Fibroblast of the aortic adventitia (primary cell): ENCODE measurements at places on chromosomes 11 and 22.

GRCh38 chr11:73359341-73359740 is 16.9 kb upstream of the RELT start:
- peak; percentile 45 for DNase-seq

DNA sequence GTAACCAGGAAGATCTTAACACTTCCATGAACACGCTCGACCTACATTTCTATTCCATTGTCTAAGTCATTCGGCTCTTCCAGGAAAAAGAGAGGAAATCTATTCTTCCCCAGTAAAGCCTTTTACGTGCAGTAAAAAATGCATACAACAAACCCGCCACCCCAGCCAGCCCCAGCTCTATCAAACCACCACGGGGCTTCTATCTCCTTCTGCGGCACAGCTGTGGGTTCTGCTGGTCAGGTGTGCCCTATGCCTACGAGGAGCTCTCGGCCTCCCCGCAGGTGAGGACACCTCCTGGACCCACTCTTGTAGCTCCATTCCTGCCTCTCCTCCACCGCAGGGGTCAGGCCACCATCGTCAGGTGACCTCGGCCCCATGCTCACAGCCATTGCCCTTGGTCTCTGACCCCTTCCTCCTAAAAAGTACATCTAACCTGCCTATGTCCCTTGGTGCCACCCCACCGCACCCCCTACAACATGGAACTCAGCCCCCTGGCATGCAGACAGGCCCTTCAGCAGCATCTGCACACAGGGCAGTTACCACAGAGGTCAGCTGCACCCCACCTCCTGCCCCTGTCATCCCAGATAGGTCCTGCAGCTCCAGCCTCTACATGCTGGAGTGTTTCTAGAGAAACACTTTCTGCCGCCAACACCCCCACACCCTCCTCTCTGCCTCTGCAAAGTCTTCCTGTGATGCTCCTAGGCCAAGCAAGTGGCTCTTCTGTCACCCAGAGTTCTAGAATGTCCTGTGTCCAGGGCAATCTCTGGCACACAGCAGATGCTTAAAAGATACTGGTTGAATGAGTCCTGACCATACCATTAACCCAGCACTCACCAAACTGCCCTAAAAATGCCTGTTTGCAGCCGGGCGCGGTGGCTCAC is 3.1 kb downstream of the DEAF1 start:
- no peak for DNase-seq

DNA sequence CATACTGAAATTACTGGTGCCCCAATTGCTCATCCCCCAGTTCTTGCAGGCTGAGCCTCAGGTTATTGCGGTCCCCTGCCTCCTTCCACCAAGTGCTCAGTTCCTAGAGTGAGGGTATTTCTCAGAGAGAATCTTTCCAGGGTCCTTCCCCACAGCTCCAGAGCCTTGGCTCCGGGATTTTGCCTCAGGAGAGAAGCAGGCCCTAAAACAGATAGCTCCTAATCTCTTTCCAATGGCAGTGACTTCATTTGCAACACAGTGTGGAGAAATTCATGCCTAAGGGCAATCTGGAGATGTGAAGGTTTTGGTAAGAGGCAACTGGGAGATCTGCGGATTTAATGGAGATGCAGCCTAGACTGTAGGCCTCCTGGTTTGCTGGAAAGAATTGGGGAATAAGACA is 2.9 kb downstream of the NF2 start:
- no peak for DNase-seq

DNA sequence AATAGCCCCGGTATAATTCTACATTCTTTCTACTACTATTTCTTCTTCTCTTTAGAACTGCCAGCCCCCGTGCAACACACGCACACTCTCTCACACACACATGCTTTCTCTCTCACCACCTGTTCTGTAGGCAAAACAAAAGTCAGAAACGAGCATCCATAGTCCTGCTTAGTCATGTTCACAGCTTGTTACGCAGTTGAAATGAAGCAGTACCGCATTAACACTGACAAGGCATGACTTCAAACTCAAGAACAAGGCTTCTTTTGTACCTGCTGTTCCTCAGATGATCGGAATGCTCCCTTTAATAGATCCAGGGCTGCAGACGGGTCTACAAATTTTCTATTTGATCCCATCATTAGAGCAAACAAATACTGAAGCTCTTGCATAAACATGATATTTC is 42.2 kb downstream of the USP28 start:
- DNase-seq, result no peak

DNA sequence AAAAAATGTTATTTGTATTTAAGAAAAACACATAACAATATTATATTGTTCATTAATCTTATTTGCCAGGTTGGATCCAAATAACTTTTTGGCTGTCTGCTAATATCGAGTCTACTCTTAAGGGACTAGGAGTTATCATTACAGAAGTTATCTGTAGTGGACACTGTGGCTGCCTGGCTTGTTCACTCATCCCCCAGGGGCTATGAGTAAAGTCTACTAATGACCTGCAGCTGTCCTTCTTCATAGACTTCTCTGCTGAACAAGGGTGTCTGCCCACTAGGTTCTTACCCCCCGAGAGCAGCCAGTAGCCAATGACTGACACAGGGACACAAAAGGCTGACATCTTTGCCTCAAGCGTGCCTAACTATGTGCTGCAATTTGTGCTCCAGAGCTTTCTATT is 69.7 kb downstream of the APIP start:
- DNase-seq, result no peak

DNA sequence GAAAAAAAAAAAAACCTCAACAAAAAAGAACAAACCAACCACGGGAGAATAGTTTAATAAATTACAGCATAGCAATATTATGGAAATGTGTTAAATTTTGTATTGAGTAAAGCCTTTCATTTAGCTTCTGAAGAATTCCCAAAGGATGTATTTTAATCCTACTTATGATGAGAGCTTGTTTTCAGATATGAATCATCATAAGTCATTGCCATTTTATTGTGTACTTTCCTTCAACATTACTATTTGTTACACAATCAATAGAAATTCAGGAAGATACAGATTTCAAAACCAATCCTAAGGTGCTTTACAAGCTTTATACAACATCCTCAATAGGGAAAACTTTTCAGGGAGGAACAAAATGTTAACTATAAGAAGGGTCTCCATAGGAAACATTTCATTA is 200.6 kb upstream of the CTSC start:
- peak; percentile 68 for DNase-seq

DNA sequence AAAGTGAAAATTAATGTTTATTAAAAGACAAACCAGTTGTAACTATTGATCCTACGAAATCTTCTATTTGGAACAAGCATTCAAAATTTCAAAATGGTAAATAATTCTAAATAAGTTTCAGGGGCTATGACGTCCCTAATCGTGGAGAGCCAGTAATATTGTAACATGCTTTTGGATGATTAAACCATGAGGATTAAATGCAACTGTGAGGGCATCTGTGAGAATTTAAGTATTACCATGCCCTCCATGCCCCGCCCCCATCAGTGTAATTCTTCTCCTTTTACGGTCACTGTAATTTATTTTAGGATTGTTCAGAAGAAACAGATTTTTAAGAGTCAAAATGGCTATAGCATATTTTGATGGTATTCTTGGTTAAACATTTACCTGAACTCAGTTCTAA is 133.2 kb downstream of the APOL5 start:
- DNase-seq, result no peak

- no peak for DNase-seq
Measured at GRCh38 chr22:27377501-27378295, 423.9 kb downstream of the MN1 start.

DNA sequence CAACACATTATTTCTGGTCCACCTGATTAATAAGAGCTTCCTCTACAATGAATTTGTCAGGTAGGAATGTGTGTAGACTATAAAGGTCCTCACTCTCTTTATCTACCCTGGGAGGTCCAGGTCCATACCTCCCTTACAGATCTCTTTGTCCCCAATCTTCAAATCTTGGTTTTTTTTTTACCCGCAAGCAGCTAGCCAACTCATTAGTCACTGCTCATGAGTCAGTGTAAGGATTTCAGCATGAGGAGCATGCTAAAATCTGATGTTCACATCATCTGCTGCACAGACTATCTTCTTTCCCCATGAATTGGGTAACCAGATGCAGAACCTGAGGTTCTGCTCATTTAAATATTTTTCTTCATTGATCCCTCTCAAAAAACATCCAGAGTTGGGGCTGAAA is 397.0 kb upstream of the ISX start:
- no peak for DNase-seq
